ENCODE measurements at places on chromosomes 6 and 20. TPM values are rescaled to one million over a fixed set of nuclear protein-coding genes. Genes with fewer than 3 reads are reported as not detected.

The CPNE5 gene
- total RNA-seq: 0.12 TPM

The CAGE1 gene
- 0.07 TPM for total RNA-seq

The POU5F1 gene
- total RNA-seq: 3,419 TPM

The HLA-DOB gene
- total RNA-seq: 0.23 TPM

The MUCL3 gene
- total RNA-seq: not detected

The THBD gene
- total RNA-seq: 0.97 TPM

The CYP21A2 gene
- total RNA-seq: not detected

The NKAPL gene
- 1.6 TPM for total RNA-seq

The TXLNB gene
- total RNA-seq: 0.28 TPM

The SLC17A1 gene
- total RNA-seq: not detected

The SIRPD gene
- total RNA-seq: not detected

The KIAA1586 gene
- 21.3 TPM for total RNA-seq

The POFUT1 gene
- total RNA-seq: 34.8 TPM

The PEX3 gene
- total RNA-seq: 16.4 TPM

The SNAP25 gene
- 0.78 TPM for total RNA-seq

The OR2J3 gene
- 0.35 TPM for total RNA-seq

The RSPO4 gene
- 0.74 TPM for total RNA-seq

All from GM23338 (cell line).